EH (cell line): ENCODE measurements at places on chromosomes 5 and 9.
A peak's percentile ranks its signal among the peaks of the same experiment; 100 is the strongest.

DNA sequence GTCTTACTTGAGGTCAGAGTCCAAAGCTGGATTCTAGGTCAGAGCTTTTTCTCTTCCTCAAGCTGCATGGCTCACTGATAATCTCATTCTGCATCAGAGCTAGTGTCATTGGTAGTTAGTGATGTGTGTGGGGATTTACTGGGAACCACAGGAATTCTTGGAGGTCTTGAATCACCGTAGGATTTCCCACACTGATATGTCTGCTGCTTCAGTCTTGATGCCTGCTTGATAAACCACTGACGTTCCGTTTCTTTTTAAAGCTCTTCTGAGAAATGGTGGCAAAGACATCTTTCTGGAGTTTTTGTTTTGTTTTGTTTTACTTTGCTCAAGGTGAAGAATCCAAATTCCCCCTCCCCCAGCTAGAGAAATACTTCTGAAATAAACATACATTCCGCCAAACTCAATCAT, 1.2 kb upstream of the GARIN3 start:
- peak; percentile 83 for DNase-seq

DNA sequence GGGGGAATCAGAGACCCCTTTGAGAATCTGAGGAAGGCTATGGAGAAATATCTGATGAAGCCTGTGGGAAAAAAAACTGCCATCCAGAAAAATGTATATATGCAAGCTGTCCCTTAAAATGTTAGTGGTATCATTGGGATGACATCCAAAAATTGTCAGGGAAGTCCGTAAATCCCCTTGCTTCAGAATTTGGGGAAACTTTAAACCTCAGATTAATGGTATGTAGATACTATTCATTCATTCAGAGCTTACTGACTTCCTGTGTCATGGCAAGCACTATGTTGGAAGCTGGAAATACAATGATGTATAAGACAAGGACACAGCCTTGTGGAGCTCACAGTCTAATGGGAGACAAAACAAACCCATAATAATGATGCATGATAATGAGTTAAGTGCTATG, 10.9 kb upstream of the MOB3B start:
- peak; percentile 35 for DNase-seq

- DNase-seq = peak; percentile 52
These were observed 6.9 kb upstream of the EXOC3 start for GRCh38 chr5:435961-436640.

- DNase-seq = peak; percentile 21
These were observed 529 bp downstream of the CSNK1A1 start for GRCh38 chr5:149550594-149551226.
